ENCODE measurements at places on chromosomes 12 and 14.

- no peak for DNase-seq
These were observed 1.4 kb upstream of the ARHGDIB start for GRCh38 chr12:14962797-14963196.

DNA sequence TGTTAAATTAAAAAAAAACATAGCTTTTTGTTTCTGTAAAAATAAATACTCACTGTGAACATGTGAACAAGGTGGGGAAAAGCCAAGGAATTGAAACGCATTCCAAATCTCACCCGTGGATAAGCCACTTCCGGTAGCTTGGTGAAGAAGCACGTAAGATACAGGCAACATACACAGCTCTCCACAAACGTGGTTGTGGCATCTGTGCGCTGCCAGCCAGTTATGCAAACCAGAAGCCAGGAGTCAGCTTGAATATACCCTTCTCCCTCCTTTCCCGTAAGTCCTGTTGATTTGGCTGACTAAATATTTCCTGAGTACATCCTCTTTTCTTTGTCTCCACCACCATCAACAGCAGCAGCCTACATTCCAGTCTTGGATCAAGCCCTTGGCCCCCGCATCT is 486.2 kb downstream of the VRK1 start:
- no peak for DNase-seq

DNA sequence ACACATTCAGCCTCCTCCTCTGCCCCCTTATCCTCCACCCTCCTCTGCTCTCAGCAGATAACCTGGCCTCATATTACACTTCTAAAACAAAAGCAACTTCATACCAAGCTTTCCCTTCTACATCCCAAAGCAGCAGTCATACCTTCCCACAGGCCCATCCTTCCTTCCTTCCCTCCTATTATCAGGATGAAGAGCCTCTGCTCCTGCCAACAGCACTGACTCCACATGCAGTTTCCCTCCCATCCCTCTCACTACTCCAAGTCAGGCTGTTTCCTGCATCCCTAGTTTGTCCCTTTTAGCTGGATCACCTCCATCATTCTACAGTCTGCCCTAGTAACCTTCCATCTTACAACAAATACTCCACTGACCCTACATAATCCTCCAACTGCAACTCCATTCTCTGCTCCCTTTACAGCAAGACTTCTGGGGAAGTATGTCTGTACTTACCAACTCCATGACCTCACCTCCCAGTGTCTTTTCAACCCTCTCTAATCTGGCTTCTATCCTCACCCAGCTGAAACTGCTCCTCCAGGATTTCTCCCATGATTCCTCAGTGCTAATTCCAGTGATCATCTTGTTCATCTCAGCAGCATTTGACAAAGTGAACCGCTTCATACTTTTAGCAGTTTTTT is 4.9 kb upstream of the YEATS4 start:
- no peak for DNase-seq

GRCh38 chr12:108847705-108848104 is 9.7 kb downstream of the SSH1 start:
- no peak for DNase-seq

- no peak for DNase-seq
These were observed 48.8 kb upstream of the SEL1L start for GRCh38 chr14:81582420-81582819.

GRCh38 chr12:92003701-92004100 is 141.9 kb downstream of the BTG1 start:
- DNase-seq = no peak

- no peak for DNase-seq
These were observed 637.8 kb downstream of the DIO2 start for GRCh38 chr14:79573486-79573885.

GRCh38 chr12:131287015-131287937 is 333.6 kb downstream of the ADGRD1 start:
- no peak for DNase-seq

- no peak for DNase-seq
These were observed 35.2 kb downstream of the CDC42BPB start for GRCh38 chr14:103022002-103022684.

DNA sequence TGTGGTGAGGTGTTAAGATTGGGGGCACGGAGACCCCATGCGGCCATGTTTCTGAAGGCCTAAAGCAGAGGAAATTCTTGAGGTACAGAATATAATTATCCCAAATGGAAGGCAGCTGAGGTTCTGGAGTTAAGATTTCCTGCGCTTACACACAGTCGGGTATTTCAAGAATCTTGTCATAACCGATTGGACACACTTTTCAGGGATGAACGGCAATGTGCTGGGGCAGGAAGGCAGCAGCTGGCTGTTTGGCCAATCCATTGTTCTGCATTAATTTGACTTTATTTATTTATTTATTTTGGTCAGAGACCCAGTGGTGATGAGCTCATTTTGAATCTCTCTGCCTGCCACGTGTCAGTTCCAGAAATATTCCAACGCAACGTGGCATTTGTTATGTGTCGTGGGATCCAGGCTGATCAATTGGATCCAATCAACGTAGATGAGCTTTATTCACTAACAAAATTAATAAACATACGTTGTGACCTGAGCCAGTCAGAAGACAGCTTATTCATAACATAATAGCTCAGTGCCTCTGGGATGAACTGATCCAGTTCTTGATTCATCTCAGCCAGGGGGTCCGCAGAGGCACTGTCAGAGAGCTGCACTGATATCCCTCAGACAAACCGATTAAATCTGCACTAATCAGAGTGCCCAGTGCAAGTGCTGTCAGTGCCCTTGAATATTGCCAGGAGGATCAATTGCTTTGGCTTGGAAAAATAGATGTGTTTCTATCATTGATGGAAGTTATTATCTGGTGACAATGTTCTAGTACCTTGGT is 181.0 kb downstream of the KTN1 start:
- no peak for DNase-seq

DNA sequence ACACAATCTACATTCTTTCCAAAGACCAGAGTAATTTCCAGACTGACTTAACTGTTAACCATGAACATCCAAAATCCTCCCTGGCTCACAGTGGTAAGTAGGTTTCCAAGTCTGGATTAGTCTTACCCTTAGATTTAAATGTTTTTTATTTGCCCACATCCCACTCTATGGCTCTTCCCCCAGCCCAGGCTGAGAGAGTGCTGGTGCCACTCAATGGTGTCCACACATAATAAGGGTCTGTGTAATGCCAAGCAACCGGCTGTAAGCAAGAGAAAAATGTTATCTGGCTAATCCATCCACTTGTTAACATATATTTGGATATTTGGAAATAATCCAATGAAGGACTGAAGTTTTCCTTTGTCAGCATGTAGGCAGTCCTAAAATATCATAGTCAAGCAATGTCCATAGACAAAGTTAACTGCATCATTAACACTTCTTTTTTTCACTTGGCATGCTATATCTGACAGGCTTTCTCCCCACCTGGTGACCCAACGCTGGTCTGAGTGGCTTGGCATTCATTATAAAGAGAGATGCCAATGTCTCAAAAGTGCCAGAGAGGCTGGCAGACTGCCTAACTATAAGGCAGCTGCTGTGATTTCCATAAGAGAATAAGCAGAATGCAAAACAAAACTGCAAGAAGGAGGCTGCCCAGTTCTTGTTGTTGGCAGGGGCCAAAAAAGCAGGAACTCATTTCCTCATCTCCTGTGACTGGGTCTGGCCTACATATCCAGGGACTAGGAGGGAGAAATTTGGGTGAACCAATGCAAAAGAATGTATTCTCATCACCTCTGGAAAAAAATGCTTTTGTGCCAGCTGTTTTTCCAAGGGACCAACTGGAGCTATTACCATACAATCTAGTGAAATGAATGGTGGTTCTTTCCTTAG is 13.9 kb upstream of the HOXC13 start:
- DNase-seq = no peak

DNA sequence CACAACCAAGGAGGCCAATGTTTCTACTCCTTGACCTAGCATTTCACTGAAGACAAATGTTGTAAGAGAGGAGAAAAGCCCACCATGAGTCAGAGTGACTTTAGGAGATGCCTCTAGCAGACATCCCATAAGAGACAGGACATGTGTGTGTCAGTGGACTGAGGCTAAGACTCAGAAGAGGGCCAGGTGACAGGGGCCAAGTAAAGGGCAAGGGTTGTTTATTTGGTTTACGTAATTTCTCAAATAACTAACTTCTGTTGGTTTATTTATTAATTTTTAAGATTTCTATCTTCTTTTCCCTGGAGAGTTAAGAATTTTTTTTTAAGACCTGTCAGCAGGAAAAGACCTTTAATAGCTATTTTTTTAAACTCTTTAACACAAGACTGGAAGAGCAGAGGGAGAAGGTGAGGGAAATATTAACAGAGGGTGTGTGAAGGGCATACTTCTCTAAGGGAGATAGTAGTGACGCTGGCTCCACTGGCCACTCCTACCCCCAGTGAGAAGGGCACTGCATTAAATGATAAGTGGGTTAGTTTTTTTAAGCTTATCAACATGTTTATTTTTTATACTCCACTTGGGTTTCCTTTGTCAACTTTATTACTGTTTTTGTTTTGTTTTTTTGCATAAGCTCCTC is 3.4 kb downstream of the PNP start:
- no peak for DNase-seq

DNA sequence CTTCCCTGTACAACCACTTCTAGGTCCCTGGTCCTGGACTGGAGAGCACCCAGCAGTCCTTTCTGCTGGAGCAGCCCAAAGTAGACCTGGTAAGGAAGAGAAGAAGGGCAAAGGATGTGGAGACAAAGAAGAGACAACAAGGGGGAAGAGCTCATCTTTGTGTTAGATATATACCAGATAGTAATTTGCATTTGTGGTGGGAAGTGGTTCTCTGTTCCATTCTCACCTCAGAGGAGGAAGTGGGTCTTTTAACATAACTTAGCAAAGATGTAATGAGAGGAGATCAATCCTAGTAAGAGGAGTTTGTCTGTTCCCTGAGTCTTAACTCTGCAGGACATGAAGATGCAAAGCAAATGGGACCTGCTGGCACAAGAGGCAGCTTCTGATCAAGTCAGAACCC is 8.0 kb downstream of the CCDC198 start:
- DNase-seq = no peak

DNA sequence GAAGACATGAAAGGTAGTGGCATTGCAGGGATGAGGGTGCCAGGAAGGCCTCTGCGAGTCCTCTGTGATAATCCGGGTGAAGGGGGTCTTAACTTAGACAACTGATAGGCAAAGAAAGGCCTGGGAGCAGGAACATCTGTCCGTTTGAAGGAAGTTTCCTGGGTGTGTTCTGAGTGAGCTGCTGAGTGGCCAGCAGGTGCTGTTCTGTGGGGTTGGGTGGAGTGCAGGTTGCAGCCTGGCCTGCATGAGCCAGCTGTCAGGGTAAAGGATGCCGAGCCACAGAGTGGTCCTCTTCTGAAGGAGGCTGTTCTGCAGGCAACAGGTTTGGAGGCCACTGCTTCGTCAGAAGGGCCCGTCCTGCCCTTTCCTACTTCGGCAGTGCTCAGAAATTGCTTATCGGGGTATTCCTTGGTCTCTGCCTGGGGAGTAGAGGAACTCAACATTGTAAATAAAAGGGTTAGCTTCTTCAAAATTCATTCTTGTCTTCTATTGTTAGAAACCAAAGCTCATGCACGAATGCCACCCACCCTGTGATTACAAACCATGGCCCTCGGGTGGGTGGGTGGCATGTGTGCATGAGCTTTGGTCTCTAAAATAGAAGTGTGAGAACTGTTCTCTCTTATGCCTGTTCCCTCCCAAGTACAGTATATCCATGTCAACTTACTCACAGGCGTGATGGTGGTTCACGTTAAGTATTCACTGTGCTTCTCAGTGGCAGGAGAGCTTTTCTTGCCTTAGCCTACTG is 118.9 kb downstream of the CHST11 start:
- no peak for DNase-seq

- no peak for DNase-seq
These were observed 135.5 kb upstream of the FUT8 start for GRCh38 chr14:65277027-65277426.

DNA sequence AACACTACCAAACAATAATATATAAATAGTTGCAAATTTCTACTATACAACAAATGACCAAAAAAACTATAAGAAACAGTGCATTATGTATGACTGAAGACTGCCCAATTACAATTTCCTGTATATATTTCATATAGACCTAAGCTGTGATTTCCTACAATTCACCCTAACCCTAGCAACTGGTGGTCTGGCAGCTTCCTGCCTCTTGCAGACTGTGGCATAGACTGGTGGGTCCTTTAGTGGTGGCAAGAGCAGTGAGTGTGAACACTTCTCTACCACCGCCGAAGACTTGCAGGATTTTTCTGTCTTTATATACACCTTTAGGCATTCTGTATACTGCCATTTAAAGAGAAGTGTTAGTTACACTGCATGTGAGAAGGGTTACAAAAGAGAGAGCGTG is 43.6 kb upstream of the CMAS start:
- DNase-seq = no peak

DNA sequence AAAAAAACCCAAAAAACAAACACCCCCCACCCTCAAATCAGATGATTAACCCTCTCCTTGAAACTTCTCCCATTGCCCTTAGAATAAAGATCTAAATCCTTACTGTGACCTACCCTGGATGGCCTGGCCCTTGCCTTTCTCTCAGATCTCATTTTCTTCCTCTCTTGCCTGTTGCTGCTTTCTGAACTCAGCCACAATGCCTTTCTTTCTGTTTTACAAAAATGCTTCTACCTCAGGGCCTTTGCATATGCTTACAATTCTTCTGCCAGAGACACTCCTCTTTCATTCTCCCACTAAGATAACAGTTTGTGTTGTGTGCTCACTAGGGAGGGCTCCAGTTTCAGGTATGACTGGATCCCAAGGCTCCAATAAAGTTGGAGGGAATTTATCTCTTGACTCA is 108.3 kb downstream of the PTPN11 start:
- DNase-seq = no peak

GRCh38 chr14:71586131-71586897 is 345.9 kb upstream of the RGS6 start:
- no peak for DNase-seq

DNA sequence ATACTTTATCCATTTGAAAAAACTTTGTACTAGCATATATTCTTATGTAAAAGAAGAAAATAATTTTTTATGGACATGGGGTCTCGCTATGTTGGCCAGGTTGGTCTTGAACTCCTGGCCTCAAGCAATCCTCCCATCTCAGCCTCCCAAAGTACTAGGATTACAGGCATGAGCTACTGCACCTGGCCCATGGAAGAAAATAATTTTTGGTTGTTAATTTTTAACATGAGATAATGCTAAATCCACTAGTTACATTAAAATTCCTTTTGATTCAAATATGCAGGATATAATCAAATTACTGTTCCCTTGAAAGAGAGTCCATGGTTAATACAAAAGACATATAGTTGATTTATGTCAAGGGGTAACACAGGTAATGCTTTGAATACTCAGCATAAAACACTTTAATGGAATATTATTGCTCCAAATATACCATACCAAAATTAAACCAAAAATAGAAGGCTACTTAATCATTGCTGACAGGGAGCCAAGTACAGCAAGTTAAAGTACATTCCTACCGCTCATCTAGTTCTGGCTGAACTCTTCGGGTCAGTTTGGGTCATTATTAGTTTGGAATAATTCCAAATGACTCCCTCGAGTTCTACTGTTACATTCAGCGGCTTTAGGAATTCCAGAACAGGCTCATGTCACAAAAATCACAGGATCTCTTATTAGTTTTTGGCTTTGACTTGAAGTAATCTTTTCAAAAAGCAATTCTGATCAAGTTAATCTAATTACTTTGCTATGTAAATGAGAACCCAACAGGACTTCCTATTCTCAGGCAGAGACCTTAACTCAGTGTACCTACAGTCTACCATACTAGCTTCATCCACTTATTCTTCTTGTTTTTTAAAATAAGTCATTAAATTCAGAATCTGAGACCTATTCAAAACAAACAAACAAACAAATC is 6.1 kb downstream of the SOS2 start:
- DNase-seq = no peak
